Renal pelvis (tissue), 12 donors: ENCODE measurements at places on chromosomes 12 and 14. TPM values are rescaled to one million over a fixed set of nuclear protein-coding genes. Genes with fewer than 3 reads are reported as not detected.

The FLRT2 gene
- polyA plus RNA-seq, result 221 TPM

The PLEK2 gene
- polyA plus RNA-seq, result 2.2 TPM

The TMPRSS12 gene
- 0.03 TPM for polyA plus RNA-seq

The SLC25A21 gene
- polyA plus RNA-seq, result 3.3 TPM

The SSPN gene
- polyA plus RNA-seq, result 13.4 TPM

The FGFR1OP2 gene
- 51.2 TPM for polyA plus RNA-seq

The SAMD4A gene
- polyA plus RNA-seq, result 8.3 TPM

The SELPLG gene
- 2.2 TPM for polyA plus RNA-seq

The EPYC gene
- not detected for polyA plus RNA-seq

The MLH3 gene
- 43.0 TPM for polyA plus RNA-seq

The ADAMTS20 gene
- 0.83 TPM for polyA plus RNA-seq
